ENCODE measurements at places on chromosomes 16 and 17.

DNA sequence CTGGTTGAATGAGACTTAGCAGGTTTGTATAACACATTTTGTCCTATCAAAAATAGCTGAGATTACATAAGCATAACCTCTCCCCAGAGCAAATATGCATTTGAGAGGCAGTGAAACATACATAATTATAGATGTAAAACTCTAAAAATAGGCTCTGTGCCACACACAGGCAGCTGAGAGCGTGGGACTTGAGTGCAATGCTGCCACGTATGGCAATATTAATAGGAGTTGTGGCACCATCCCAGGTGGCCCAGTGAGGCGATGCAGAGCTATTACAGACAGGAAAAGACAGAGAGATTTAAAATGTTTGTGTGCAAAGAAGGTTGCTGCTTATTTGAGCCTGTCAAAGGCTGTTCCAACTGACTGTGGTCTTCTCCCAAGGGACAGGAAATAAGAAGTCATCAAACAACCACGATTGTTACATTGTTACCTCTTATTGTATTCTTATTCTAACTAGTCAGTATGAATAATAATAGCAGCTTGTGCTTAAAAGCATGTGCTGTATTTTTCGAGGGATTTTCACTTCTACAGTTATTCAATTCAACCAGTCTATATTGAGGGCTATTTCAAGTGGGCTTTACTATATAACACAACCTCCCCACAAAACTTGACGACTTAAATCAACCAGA lies 116.5 kb downstream of the SALL1 start:
- DNase-seq, result no peak

DNA sequence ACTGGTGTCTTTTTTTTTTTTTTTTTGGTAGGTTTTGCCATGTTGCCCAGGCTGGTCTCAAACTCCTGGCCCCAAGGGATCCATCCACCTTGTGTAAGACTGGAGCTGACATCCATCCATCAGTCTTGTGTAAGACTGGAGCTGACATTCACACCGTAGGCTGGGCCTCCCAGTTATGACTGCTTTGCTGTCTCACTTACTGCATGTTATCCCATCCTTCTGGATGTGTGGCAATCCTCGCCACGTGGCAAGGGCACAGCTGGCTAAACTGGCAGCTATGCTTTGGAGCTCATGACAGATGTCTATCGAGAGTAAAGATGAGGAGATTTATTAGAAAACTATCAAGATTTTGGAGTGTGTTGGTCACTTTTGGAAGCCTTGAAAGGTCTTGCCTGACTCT lies 115.1 kb downstream of the ABCA8 start:
- DNase-seq, result no peak

GRCh38 chr17:77959126-77959925 lies 823 bp downstream of the TNRC6C start:
- peak; percentile 11 for DNase-seq

DNA sequence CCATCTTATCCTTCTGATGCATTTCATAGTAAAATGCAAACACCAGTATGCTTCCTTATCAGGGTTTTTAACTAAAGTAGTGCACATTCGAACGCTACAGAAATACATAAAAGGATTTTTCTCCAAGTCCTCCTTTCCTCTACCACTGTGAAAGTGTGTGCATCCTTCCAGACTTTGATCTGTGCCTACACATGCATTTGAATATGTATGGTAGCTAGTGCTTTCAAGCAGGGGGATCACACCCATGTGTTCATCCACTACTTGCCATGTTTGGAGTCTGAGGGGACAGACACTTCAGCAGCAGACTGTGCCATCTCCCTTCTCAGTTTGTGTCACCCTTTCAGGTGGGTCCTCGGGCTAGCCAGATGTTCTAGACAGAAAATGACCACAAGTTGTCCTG lies 14.9 kb downstream of the LDHD start:
- no peak for DNase-seq

DNA sequence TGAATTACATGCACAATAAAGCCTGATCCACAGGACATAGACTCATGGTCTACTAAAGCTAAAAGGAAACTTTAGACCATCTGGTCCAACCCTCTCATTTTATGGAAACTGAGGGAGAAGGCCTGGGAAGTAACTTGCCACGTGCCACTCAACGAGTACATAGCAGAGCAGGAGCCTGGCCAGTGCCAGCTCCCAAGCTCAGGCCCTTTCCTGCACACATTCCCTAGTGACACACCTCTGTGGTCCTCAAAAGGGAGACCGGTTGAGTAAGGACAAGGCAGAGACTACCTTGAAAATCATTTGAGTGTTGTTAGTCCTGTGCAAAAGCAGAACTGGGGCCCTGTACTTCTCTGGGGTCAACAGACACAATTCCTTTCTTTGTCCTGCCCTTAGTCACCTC lies 2.8 kb downstream of the CCL4L2 start:
- no peak for DNase-seq
